Germinal center (tissue), 1 donor: ENCODE measurements at places on chromosomes 11 and 22.
A peak's percentile ranks its signal among the peaks of the same experiment; 100 is the strongest.

DNA sequence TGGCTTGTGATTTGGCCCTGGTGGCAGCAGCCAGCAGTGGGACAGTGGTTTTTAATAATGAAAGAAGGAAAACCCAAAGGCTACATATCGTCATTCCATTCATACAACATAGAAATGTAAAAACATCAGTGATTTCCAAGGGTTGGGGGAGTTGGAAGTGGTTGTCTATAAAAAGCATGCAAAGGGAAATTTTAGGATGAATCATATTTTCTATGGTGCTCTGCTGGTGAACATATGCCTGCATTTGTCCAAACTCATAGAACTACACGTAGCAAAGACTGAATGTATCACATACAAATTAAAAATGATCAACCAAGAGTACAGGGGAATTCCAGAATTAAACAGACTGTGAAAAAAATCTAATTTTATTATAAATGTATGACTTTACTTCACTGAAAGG is 11.1 kb downstream of the OR5B3 start:
- no peak for DNase-seq

DNA sequence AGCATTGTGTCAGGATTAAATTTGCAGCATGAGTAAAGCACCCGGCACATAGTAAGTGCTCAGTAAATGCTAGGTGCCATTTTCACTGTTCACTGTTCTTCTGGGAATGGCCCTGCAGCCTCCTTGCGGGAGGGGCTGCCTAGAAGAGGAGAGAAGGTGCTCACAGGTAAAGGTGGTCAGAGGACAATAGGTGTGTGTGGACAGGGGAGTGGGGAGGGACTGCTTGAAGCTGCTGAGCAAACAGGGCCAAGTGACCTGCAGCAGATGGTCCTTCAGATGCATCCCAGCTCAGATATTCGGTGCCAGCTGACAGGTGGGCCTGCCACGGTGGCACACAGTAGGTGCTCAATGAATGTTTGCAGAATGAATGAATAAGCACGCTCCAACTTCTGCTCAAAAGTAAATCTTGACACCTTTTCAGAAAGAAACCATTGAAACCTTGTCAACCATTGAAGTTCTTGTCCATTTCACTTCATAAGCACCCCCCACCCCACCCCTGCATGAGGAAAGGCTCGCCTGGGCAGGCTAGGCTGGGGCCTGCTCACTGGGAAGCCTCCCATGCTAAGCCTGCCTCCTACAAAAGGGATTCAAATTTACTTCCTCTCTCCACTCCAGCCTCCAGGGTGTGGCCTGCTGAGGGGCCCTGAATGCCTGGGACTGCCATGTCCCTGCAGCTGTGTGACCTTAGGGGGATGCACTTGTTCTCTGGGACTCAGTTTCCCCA is 1.6 kb downstream of the KIAA0930 start:
- DNase-seq, result no peak

DNA sequence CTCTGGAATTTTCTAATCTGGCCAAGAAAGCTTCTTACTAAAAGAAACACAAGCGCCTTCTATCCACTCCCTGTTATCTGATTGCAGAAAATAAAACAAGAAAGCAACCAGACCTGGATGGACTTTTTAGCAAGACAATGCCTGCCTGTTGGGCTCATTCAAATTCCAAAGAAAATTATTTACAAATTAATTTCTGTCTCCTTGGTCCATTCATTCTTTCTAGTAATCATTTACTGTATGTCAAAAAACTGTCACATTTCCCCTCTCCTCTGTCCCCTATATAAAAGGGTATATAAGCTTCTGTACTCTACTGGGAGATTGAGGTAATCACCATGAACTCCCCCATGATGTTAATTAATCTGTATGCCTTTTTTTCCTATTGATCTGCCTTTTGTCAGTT is 279.9 kb downstream of the DLG2 start:
- DNase-seq, result no peak

GRCh38 chr11:33894398-33894746 is 2.5 kb upstream of the LMO2 start:
- DNase-seq, result no peak

DNA sequence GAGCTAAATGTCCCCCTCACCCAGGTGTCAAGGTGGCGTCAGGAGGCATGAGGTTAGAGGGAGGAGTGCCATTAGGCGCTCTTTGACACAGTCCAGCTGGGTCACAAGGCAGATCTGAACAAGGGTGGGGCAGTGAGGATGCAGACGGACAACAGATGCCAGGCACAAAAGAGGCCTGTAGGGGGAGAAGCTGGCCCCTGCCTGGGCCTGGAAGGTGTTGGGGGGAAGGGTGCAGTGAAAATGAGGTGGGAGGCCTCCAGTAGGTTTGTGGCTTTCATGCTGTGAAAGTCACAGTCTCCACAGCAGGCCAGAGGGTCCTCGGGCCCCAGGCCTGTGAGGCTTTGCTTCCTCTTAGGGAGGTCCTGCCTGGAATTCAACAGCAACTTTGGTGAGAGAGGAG is 85.0 kb upstream of the PLET1 start:
- no peak for DNase-seq

DNA sequence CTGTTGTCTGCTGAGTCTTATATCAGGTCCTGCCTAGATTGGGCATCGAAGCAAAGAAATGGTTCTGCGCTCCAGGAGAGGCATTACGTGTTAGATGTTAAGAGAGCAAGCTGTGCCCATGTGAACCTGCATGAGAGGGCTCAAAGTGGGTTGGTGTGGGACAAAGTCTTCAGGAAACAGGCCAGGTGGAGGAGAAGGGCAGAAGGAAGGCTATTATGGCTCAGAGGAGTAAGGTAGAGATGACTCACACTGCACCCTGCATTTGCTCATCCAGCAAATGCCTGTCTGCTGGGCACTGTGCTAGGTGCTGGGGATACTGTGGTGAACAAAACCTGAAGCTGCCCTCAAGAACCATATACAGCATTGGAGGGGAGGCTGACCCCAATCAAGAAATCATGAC is 5.8 kb downstream of the USP35 start:
- no peak for DNase-seq

DNA sequence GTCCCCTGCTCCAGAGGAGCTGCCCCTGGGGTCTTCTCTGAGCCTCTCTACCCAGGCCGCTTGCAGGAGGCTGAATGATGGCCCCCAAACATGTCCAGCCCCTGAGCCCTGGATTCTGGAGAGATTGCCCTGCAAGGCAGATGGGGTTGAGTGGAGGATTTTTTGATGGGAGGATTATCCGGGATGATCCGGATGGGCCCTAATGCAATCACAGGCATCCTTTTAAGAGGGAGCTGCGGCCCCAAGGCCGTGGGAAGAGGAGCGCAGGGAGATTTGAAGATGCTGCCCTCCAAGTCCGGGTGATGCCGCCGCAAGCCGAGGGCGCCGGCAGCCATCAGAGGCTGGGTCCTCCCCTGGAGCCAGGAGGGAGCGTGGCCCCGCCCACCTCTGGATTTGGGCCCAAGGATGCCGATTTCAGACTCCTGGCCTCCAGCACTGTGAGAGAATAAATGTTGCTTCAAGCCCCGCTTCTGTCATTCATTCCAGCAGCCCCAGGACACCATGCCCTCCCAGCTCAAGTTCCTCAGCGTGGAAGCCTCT is 66.0 kb downstream of the WNT7B start:
- DNase-seq, result no peak

DNA sequence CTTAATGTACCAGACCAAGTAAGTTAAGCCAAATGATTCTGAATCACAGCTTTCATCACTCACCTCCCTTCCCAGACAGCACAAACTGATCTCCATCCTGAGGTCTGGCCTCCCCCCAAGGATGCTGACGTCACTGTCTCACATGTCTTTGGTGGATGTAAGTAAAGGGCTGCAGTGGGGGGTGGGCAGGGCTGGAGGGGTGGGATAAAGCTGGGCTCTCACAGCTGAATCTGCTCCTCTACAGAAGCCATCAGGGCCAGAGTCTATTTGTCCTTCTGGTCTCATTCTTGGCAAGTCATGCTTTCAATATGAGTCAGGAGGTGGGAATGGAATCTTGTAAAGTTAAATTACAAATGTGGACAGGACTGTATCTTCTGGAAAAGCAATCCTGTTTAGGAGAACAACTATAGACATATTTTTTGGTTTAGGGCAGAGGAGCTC is 32.7 kb downstream of the P4HA3 start:
- DNase-seq, result no peak

GRCh38 chr11:117201658-117202305 is 2.6 kb downstream of the TAGLN start:
- DNase-seq, result no peak

GRCh38 chr11:110355011-110355744 is 58.8 kb upstream of the RDX start:
- DNase-seq, result no peak

DNA sequence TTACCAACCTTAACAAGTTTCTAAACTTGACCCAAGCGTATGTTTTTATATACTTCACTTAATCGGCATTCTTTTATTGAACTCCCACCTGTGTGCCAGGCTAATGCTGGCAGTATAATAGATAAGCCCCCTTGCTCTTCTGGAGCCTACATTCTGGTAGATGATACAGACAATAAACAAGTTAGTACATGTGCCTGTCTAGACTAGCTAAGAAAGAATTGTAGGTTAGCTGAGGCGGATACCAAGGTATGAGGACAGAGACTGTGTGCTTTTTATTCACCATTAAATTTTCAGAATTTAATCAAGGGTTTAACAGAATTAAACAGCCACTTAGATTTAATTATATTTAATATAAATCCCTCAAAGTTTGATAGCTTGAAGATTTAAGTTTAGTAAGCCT is 45.7 kb downstream of the TTC17 start:
- no peak for DNase-seq

DNA sequence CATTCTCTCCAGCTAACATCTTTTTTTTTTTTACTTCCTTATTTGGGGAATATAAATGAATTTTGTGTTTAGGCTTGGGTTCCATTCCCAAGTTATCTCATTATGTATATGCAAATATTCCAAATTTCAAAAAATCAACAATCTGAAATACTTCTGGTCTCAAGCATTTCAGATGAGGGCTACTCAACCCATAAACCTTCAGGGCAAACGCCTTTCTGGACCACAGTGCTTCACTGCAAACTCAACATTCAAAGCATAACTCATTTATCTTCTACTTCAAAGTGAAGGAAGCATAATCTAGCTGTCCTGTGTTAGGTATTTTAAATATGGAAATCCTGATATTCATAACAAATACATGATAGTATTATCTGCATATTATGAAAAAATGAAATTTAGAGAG is 161.7 kb upstream of the PGR start:
- DNase-seq, result no peak

- no peak for DNase-seq
Measured at GRCh38 chr11:92794783-92795182, 174.7 kb upstream of the MTNR1B start.

GRCh38 chr22:24271386-24271854 is 789 bp downstream of the SPECC1L start:
- DNase-seq, result no peak

GRCh38 chr11:68989936-68990606 is 9.3 kb upstream of the MRGPRD start:
- no peak for DNase-seq

GRCh38 chr11:73856031-73856567 is 20.5 kb downstream of the COA4 start:
- DNase-seq, result no peak

DNA sequence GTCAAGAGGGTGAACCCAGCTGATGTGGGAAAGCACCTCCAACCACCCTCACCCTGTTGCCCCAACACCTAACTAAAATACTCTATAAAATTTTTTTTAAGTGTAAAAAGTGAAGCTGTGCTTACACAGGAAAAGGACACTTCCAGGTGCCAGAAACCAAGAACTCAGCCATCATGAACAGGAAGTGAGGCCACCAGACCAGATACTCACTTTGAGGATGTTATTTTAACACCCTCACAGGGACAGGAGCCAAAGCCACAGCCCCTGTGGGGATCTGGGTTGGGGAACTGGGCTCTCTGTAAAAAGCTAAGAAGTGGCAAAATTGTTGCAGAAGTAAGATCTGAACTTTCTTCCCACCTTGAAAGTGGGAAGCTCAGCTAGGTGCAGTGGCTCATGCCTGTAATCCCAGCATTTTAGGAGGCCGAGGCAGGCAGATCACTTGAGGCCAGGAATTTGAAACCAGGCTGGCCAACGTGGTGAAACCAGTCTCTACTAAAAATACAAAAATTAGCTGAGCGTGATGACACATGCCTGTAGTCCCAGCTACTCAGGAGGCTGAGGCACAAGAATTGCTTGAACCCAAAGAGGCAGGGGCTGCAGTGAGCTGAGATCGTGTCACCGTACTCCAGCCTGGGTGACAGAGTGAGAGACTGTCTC is 3.8 kb downstream of the RSPH14 start:
- DNase-seq, result peak; percentile 68

GRCh38 chr22:29299136-29299900 is 7.1 kb upstream of the GAS2L1 start:
- no peak for DNase-seq

- DNase-seq, result no peak
Measured at GRCh38 chr11:101407324-101407723, 176.5 kb downstream of the TRPC6 start.

DNA sequence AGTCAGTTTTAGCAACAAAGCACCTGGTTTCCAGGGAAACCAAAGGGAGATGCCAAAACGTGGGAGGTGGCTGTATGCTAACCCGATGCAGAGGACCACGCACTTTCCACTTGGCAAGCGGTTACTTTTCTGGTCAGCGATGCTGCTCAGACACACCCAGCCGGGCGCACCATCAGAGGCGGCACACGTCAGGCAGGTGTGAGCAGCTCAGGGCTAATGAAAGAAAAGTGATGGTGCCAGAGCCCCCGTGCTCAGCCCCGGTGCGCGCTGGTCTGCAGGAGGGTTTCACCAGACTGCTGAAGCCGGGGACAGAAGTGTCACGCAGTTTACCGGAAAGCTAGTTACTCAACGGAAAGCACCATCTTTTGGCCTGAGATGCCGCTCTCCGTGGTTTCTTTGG is 5.7 kb downstream of the LTO1 start:
- DNase-seq, result no peak

- no peak for DNase-seq
Measured at GRCh38 chr11:104055596-104055995, 19.2 kb downstream of the DDI1 start.

DNA sequence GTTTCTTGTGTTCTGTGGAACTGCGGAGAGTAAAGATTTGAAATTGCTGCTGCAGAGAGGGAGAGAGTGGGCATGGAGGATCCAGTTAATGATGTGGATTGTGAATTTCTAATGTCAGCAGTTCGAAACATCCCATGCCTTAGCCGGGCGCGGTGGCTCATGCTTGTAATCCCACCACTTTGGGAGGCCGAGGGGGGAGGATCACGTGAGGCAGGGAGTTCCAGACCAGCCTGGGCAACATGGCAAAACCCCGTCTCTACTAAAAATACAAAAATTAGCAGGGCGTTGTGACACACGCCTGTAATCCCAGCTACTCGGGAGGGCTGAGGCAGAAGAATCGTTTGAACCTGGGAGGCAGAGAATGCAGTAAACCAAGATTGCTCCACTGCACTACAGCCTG is 1.1 kb upstream of the CAVIN3 start:
- DNase-seq, result no peak

GRCh38 chr11:40185793-40186192 is 1273.7 kb downstream of the LRRC4C start:
- no peak for DNase-seq
